ENCODE measurements at places on chromosomes 4 and X.

DNA sequence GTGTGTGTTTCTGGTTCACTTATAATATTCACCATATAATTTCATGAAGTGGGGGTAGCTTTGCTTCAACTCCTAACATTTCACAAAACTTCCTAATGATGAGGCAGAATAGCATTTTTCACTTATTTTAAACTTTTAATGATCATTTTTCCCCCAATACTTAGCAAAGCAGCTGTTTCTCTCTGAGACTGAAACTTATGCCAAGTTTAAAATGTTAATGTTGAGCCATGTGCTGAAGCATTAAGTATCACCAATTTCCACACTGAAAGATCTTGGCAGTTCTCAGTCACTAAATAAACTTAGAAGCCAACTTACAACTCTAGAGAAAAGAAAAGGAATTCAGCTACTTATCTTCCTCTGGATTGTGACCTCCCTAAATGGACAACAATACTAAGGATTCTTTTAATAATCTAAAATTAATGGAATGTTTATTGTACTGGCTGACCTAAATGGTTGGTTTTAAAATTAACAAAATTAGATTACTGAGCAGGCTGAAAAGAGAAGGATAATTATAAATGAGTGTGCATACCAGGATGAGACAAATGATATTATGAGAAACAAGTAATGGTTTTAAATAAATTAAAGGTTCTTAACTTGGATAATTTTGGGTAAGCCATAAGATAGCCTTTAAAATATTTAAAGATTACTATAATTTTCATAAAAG lies 1429.4 kb upstream of the ADGRL3 start:
- DNase-seq: peak; percentile 32

GRCh38 chr4:8404791-8405515 lies 35.6 kb downstream of the ACOX3 start:
- no peak for DNase-seq

GRCh38 chr4:103887191-103887590 lies 167.4 kb upstream of the TACR3 start:
- DNase-seq: no peak

DNA sequence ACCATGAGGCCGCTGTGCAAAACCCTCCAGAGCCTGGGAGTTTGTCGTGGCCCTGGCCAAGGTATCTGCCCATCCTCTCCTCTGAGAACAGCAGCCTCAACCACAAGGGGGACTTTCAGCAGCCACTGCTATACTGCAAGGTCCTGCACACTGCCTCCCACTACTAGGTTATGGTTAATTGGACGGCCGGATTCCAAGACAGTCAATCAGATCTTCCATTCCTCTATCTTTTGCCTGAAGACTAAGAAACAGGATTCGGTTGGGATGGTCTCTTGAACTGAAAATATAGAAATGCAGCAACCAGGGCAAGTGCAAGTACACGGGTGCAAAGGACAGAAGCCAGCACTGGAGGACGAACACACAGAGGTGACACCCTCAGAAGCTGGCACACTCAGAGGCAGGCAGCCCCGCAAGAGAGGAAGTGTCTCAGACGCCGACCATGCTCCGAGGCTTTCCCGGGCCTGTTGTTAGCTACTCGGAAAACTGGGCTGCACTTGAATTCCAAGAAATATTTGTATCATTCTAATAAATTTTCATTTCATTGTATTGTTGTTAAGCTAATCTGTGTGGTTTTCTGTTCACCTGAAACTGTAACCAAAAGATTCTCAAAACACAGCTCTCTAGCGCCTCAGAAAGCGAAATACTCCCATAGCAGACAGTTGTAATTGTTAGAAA lies 63.3 kb downstream of the AFAP1 start:
- DNase-seq: no peak

- no peak for DNase-seq
Measured at GRCh38 chr4:146927695-146928094, 18.0 kb downstream of the TTC29 start.

DNA sequence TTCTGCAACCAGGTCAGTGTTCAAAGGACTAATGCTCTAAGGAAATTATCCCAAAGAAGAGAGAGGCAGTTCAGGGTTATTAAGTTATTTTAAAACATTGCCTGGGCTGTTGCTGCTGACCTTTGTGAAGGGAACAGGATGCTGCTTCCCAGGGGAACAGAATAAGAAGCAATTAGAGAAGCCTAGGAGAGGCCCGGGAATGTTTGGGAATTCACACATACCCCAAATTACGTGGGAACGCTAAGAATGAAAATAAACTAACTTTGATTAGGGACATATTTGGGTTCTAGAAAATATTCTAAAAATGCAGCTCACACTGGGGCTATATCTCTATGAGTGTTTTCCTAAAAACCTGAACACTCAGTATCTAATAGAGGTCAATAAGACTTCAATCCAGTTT lies 243.1 kb upstream of the FTHL17 start:
- DNase-seq: no peak

GRCh38 chrX:98067611-98068010 lies 1183.9 kb downstream of the RPA4 start:
- DNase-seq: no peak

DNA sequence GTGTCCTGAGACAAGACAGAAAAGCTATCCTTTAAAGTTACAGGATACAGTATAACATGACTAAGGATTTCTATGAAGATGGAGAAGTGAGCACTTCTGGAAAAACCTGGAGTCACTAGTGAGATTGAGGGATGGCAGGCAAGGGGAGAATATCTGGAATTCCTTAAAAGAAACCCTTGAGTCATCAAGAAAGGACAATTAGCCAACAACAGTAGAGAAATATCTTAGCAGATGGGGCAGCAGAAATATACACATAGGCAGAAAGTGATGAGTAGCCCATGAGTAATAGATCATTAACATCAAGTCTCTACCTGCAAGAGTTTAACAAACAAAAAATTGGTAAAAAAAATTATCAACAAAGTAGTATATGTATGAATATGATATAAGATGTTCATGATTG lies 858.8 kb upstream of the FRG1 start:
- no peak for DNase-seq

- DNase-seq: no peak
Measured at GRCh38 chr4:109571494-109571893, 11.4 kb downstream of the MCUB start.

GRCh38 chr4:35700663-35701062 lies 543.7 kb downstream of the ARAP2 start:
- DNase-seq: no peak

DNA sequence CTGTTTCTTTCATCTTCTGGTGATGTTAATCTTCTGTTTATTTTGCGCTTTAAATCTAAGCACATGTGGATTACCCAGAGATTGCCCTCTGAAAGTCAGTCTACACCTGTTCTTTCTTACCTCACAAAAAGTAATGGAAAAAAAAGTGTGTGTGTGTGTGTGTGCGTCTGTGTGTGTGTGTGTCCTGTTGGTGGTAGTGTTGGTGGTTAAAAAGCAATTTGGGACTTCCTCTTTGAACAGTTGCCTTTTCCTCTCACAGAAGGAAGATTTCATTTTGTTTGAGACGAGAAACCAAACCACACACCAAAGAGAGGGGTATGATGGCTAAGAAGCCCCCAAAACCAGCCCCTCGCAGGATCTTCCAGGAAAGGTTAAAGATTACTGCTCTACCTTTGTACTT lies at the start of gene STAP1:
Gene STAP1 (plus strand): TSS at position 235 of the 400 bp plus-strand sequence. CDS start 83 bp downstream, at position 318.
- DNase-seq: no peak

DNA sequence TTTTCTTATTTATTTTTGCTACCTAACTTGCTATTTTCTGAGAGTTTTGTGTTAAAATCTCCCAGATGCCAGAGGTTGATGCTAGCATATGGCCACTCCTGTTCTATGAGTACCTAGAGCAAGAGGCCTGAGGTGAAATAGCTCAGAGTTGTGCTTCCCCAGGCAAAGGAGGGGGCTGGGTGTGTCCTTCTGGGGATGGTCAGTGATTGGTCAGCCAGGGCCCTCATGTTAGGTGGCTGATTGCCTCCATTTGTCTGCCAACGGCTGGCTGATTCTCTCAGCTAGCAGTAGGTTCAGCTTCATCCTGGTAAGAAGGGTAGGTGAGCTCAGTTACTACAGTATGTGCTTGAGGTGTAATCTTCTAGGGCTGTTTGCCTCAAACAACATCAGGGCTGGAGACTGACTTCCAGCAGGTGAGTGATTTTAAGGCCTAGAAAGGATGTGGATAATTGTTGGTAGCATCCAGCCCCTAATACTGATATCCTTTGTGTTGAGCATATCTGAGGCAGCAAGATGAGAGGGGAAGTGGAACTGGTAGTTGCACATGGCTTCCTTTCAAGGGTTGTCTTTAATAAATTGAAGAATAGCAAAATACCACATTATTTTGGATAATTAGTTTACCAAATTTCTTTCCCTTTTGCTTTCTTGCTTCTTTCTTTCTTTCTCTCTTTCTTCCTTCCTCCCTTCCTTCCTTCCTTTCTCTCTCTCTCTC lies 62.5 kb upstream of the RHOH start:
- no peak for DNase-seq

GRCh38 chr4:119210775-119211174 lies 1.7 kb upstream of the USP53 start:
- no peak for DNase-seq

DNA sequence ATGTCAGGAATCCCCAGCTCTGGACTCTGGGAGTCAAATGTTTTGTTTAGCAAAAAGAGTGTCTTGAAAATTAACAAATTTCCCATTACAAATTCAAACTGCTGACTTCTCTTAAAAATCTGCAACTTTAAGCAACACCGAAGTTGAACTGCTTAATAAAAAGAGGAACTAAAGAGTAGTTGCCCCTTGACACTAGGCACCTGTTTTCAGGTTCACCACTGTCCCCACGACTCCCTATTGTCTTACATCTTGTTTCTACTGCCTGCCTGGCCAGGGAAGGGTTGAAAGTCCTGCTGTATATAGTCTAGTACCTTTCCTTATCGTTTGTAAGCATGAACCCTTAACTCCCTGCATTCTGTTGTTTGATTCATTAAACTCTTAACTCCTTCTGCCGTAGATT lies 173.9 kb downstream of the SCFD2 start:
- no peak for DNase-seq

DNA sequence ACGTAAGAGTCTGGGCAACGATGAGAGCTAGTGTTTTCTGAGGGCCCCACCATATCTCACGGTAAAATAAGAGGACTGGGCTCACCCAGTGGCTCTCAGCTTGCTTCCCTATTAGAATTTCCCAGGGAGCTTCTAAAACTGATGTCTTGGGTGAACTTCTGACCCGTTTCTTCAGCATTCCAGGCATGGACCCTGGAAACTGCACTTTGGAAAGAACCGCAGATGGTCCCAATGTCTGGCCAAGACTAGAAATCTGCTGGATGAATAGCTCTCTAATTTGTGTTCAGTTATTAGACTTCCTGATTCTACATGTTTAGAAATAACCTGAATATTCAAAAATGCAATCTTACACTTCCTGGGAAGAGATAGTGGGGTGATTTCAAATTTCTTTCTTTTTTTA lies 127.8 kb downstream of the ANOS1 start:
- peak; percentile 17 for DNase-seq

GRCh38 chrX:110242371-110242770 lies 75.5 kb downstream of the AMMECR1 start:
- no peak for DNase-seq

DNA sequence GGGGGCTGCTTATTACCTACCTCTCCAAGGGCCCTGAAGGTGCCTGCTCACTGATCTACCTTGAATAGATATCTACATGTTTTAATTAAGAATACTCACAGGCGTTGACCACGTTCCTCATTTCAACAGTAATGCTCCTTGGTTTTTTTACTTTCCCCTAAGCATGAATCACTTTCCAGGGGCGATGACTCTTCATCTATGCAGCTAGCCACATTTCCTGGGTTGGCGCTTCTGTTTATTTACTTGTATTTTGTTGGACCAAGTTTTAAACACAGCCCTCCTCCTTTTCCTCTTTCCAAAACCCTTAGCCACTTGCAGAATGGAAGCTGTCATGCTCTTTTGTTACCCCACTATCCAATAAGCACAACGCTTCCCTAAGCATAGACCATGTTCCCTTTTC lies 50.8 kb downstream of the CBLL2 start:
- DNase-seq: no peak

DNA sequence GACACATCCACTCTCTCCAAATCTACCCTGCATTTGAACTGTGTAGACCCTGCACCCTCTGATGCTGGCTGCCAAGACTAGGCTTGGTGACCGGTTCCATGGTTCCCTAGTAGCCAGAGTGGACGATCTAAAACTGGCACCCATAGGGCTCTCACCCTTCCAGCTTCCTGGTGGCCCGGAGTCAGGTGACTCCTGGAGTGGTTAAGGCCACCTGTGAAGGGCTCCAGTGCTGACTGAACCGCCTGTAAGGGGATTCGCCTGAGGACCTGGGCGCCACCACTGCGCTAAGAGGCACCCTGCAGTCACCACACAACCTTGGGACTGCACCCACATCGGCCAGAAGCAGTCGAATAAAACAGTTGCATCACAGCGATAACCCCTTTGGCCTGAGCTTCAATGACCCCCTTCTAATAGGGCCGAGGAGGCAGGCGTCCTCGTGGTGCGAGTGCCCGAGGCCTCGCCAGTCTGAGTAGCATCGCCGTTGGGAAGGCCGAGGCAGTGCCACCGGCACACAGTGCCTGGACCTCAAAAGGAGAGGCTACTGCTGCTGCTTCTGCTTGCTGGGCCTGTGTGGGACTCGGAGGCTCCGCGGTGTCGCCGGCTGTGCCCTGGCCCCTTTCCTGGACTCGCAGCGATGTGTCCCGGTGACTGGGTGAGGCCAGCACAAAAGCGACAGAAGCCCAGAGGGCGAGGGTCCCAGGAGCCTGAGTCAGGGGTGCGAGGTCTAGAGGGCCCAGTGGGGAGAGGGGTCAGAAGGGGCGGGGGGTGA lies 6.5 kb downstream of the HMX1 start:
- DNase-seq: no peak

GRCh38 chr4:3651267-3651845 lies 114.8 kb upstream of the ADRA2C start:
- no peak for DNase-seq

DNA sequence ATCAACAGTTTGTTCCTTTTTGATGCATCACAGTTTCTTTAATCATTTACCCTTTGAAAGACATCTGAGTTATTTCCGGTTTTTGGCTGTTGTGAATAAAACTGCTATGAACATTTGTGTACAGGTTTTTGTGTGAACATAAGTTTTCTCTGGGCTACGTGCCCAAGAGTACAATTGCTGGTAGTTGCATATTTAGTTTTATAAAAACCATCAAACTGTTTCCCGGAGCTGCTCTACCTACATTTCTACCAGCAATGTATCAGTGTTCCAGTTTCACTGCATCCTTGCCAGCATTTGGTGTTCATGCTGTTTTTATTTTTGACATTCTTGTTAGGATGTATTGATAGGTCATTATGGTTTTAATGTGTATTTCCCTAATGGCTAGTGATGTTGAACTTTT lies 17.3 kb downstream of the KDM6A start:
- DNase-seq: no peak

DNA sequence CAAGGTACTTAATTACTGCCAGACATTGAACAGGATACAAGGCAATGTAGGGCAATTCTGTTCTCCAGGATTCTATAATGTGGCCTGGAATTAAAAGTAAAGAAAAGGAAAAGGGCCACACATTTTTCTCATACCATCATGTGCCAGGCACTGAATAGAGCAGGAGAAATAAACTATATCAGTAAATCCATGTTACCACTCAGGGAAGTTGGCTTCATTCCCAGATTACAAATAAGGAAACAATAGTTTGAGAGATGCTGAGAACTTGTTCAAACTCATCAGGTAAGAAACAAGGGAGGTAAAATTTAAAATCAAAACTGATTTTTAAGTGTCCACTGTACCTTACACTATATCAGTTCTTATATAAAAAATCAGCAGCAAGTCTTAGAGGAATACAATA lies 645.0 kb upstream of the ATOH1 start:
- DNase-seq: no peak

- DNase-seq: no peak
Measured at GRCh38 chr4:88809576-88810219, 112.1 kb upstream of the NAP1L5 start.
